ENCODE measurements at places on chromosomes 1 and 21.

DNA sequence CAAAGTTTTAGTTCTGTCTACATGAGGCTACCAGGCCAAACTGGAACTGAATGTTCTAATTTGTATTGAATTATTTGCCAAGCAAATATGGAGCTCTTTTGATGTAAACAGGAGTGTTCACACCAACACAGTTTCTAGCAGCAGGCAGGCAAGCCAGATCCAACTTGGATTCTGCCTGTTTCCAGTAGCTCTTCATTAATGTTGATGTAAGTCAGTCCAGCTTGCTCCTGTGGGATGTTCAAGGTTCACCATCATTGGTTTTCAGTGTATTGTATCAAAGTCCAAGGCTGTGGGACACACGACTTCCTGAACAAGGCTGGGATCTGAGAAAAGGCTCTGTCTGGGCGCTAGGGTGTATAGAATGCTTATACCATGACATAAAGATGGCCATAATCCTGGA is 68.1 kb downstream of the PAPPA2 start:
- DNase-seq, result no peak

DNA sequence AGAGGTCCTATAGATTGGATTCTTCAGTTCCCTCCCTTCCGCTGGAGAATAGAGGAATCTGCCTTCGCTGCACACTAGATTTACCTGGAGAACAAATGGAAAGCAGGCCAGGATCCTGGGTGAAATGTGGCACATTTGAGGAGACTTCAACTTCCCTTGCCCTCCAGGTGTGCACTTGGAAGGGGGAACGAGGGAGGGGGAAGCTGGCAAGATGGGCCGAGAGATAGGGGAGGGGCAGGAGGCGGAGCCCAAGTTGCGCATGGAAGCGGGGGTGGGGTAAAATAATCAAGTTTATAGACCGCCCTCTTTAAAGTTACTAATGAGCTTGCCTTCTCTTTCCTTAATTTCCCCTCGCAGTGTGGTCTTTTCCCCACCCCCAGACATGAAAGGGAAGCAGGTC is 155.7 kb upstream of the CAMK1G start:
- no peak for DNase-seq

GRCh38 chr1:160342526-160342925 is 524 bp downstream of the COPA start:
- no peak for DNase-seq

GRCh38 chr1:235101558-235102258 is 26.9 kb downstream of the TOMM20 start:
- no peak for DNase-seq

DNA sequence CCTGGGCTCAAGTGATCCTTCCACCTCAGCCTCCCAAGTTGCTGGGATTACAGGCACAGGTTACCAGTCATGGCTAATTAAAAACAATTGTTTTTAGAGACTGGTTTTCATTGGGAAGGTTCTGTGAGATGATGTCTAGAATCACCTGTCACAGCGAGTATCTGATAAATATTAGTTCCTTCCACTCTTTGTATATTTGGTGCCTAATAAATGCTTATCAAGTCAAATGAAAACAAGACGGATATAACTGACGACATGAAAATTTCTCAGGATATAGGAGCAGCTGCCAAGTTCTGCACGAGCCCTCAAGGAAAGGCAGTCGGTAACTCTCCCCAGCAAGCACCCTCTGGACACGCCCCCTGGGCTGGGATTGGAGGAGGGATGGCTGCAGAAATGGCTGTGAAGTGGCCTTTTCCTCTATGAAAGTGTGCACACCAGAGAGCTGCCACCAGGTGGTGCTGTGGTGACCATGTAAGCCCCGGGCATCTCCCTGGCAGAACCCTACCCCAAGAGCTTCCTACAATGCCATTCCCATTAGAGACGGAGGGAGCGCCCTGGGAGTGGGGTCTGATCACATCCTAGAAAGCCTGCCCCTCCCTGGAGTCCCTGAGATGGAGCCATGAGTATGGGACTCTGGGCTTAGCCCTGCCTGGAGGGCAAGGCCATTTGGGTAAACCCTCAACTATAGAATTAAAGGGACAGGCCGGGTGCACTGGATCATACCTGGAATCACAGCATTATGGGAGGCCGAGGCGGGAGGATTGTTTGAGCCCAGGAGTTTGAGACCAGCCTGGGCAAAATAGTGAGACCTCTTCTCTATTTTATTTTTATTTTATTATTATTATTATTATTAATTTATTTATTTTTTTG is 50.9 kb downstream of the HTR6 start:
- peak; percentile 54 for DNase-seq

DNA sequence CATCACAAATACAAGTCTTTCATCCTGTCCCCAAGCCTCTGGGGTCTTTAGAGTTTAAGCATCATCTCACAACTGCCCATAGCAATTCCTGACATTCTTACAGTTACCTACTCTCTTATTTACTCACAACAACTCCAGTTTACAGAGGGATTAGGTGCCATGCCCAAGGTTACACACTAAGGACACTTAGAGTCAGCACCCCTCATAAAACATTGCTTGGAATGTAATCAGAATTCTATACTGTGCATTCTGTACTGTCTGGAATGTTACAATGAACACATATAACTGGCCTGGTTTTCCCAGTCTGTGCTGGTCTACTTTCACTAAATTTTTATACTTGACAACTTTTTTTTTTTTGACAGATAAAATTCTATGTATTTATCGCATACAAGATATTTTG is 14.5 kb upstream of the RBM15 start:
- no peak for DNase-seq

DNA sequence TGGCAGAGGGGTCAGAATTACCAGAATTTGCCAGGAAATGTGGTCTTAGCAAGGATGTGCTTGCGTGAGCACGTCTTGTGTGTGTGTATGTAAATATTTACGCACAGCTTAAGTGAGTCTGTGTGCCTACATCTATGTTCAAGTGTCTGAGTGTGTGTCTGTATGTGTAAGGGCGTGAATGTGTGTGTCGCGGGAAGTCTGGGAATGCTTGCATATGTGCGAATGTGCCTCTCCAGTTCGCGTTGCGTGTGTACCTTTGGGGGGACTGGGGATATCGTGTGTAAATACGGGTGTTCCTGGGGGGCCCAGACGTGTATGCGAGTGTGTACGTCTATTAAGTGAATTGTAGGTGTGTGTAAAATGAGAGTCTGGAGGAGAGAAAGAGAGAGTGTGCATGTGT is 68.6 kb upstream of the POU3F1 start:
- no peak for DNase-seq

DNA sequence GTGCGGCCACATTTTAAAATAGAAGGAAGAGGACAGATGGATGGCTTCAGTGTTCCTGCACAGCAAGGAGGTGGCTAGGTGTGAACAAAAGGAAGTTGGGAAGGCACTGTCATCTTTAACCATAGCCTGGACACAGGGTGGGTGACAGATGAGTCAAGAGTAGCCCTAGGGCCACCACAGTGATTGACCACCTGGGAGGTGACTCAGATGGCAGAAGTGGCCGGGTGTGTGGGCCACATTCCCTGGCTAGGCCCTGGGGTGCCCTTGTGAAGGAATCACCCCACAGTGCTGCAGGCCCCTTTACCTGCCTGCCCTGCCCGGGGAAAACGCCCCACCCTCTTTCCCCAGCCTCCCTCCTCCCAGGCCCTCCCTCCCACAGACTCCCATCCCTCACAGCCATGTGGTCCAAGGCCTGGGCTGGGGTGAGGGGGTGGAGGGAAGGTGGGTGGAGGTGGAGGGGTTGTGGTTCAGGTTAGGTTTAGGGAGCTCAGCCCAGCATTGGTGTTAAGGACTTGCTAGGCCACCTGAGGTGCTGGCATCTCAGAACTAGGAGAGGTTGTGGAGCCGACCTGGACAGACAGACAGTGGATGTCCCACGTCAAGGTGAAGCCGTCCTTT is 59.1 kb downstream of the SPSB1 start:
- no peak for DNase-seq

DNA sequence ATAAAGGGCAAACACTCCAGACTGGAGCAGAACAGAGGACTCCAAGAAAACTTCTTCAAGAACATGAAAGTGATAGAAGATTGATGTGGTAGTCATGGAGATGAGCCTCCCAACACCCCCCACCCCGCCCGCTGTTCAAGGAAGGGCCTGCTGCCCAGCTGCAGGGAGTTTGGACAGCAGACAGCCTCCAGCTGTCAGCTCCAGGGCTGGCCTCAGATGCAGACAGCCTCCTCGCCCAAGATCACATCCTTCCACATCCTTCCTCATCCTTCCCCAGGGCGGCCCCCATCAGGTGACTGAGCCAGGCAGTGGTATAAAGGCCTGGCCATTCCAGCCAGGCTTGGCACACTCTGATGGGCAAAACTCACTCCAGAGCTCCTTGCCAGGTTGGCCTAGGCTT is 24.6 kb downstream of the HMGN2 start:
- no peak for DNase-seq

DNA sequence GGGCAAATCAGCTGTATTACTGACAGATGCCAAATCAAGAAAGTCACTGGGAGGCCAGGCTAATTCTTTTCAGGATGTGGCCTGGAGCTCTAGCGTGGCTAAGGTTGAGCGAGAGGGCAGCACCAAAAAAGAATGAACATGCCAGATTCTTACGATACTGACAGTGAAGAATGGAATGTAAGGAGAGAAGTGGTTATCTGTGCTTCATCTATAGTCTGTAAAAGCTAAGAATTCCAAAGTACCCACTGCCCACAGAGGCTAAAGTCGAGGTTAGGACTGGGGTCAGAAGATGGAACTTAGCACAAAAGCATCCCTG is 32.7 kb downstream of the TFAP2E start:
- DNase-seq, result no peak

DNA sequence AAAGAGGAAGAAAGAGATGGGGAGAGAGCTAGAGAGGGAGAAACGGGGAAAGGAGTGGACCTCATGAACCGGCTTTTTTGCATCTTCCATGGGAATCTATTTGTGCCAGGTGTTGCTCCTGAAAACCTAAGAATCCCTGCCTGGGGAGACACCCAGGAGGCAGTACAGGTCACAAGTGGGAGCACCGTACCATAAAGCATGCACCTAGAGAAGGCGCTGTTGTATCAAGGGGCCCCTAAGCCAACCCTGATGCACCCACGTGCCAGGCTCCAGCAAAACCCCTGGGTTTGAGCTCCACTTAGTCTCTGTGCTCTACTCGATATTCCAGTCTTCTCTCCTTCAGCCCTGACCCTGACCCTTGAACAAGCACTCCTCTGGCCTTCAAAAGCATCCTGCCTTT is 233.6 kb downstream of the RRAGC start:
- DNase-seq, result no peak

DNA sequence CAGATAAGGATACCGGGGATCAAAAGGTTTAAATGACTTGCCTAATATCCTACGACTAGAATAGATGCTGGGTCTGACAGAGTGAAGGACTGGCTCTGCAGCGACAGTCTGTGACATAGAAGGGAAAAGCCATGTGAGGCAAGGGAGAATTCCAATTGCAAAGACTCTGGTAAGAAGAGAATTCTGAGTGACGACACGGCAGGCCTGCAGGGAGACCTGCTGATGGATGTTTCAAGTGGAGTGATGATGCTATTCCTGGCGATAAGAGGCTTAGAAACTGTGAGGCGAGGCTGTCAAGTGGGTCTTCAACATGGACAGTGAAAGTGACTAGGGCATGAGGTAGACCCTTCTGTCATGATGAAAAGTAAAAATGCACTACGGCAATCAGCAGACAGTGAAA is 176.6 kb upstream of the PBX1 start:
- no peak for DNase-seq

GRCh38 chr21:14751602-14752344 is 205.7 kb upstream of the SAMSN1 start:
- DNase-seq, result no peak

GRCh38 chr1:50438945-50439344 is 15.7 kb upstream of the DMRTA2 start:
- no peak for DNase-seq

GRCh38 chr21:45018131-45019075 is 56.0 kb upstream of the ADARB1 start:
- DNase-seq, result no peak

GRCh38 chr1:100512803-100513352 is 25.1 kb upstream of the GPR88 start:
- no peak for DNase-seq

DNA sequence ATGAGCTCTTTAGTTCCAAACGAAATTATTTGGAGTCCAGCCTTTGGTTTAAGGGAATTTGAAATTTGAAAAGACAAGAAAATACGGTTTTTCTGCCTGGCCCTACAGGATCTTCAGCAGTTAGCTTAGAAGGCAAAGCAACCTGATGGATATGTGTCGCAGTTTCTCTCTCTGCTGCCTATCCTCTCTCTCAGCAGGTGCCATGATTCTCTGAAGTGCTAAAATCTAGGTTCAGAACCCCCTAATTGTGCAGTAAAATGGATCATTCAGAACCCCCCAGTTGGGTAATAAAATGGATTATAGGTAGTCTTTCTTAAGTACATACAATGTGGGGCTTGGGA is 446 bp upstream of the DEPDC1 start:
- no peak for DNase-seq

DNA sequence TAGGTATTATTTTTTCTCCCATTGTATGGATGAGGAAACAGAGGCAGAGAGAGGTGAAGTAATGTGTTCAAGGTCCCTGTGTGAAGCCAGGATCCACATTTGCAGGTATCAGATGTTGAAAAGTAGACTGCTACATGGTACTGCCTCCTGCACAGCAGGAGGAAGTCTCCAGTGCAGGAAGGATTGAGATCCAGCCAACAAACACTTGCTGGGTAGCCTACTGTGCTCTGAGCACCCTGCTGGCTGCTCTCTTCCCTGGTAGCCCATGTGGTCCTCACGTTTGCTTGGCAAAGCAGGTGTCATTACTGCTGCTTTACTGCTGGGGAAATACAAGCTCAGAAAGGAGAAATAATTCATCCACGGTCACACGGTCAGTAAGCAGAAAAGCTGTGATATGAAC is 21.3 kb upstream of the GRIK3 start:
- no peak for DNase-seq

GRCh38 chr1:26378088-26378878 is 5.7 kb upstream of the ZNF683 start:
- DNase-seq, result peak; percentile 75

DNA sequence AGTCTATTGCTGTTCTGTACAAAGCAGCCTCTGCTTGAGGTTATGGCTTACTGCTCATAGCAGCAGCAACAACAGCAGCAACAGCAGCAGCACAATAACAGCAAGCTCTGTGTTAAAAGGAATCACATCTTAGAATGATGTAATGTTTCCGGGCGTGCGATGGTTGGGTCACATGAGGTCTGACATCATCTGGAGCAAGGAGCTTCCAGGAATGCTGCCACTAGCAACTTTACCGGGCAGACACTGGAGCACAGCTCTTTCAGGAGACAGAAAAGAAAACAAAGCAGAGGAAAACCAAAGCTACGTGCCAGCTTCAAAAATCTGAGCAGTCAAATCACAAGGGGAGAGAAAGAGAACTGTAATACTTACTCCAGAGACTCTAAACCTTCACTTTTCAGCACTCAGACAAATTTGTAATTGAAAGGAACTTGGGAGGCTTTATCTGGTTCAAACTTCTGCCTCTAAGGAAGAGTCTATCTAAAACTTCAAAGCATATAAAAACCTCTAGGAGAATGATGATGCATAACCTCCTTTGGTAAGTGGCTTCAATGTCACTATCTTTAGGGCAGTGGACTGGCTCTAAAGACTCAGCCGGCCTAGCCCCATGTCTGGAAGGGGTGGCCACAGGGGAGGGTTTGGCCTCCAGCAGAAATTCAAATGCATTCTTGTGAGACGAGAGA is 28.3 kb upstream of the RAB3GAP2 start:
- no peak for DNase-seq

GRCh38 chr1:202615501-202616354 is 94.5 kb downstream of the SYT2 start:
- DNase-seq, result no peak

- DNase-seq, result no peak
Measured at GRCh38 chr1:191709215-191709614, 449.0 kb upstream of the RGS18 start.

GRCh38 chr1:11341901-11342552 is 69.0 kb downstream of the UBIAD1 start:
- DNase-seq, result no peak

- DNase-seq, result no peak
Measured at GRCh38 chr1:47569681-47570470, 132.0 kb downstream of the FOXD2 start.

All from CD8-positive, alpha-beta T cell (primary cell).